ENCODE measurements at places on chromosomes 2 and 18.

DNA sequence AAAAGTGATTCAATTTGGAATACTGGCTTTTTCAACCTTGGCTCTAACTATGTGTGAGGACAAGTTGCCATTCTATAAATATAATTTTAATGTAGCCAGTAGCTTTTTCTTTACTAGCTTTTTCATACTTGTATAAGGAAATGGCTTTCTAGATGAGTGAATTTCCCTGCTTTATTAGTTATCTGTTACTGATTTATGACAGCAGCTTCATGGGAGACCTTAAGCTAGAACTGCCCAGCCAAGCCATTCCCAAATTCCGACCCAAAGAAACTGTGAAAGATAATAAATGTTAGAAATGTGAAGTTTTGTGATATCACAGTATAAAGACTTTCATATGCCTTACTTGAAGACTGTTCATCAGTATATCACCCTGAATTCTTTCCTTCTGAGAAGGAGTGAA lies 32.3 kb downstream of the BABAM2 start:
- no peak for DNase-seq

- DNase-seq, result no peak
Measured at GRCh38 chr2:56749152-56749752, 565.5 kb downstream of the CCDC85A start.

DNA sequence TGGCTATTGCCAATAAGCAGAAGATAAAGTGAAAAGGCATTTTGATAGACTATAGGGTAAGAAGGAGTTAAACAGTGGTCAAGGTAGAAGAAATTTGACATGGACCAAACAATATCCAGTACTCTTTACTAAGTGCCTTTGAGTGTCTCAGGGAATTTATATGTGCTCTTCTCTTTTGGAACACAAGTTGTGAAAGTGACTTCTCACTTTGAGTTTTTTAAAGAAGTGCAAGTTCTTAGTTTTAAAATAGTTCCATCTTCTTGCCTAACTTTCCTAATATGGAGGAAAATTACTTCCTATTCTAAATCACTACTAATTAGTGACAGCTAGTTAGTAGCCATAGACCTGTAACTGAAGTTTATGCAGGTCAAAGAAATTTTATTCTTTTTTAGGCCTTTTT lies 63.4 kb downstream of the AFTPH start:
- DNase-seq, result no peak

DNA sequence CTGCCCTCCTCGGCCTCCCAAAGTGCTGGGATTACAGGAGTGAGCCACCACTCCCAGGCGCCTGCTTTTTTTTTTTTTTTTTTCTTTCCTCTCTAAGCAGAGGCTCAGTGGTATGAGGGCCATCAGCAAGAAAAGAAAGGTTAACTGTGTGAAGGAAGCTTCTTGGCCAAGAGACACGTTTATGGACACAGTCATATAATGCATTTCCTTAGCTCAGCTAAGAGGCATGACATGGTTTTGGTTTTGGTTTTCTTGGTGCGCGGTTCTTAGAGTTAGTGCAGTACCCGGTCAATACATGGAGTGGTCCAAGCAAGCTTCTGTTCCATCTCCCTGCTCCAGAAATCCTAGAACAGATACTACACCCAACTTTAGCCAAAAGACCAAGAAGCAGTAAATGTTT lies 42.6 kb downstream of the RALBP1 start:
- DNase-seq, result no peak

GRCh38 chr18:3405713-3406112 lies 44.3 kb upstream of the TGIF1 start:
- no peak for DNase-seq

Data from activated naive CD4-positive, alpha-beta T cell (primary cell).